ENCODE measurements at places on chromosomes 6 and 20.

GRCh38 chr20:50296450-50297375, 106.1 kb downstream of the CEBPB start:
- no peaks in the 10 kb centered on the region for H3K27me3 ChIP-seq
- DNase-seq, result no peak
- H3K4me3 ChIP-seq, result no peak overlapping the region
- no peak overlapping the region for H3K27ac ChIP-seq

GRCh38 chr20:20655883-20656282, 56.6 kb downstream of the RALGAPA2 start:
- H3K4me3 ChIP-seq, result no peak overlapping the region
- H3K27me3 ChIP-seq, result no peaks in the 10 kb centered on the region
- no peaks in the 10 kb centered on the region for H3K36me3 ChIP-seq
- no peak overlapping the region for H3K27ac ChIP-seq
- DNase-seq, result no peak

DNA sequence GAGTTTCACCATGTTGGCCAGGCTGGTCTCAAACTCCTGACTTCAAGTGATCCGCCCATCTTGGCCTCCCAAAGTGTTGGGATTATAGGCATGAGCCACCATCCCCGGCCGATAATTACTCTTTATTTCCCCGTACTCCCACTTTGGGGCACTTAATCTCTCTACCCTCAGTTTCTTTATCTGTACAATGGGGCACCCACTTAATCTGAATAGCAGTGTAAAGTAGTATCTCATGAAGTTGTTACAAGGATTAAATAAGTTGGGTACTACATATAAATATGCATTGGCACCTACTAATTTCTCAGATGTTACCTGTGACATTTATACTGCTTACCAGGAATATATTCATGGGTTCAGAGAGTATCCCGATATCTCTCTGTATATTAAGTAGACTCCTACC, 15.2 kb downstream of the GINM1 start:
- DNase-seq, result no peak
- no peaks in the 10 kb centered on the region for H3K27me3 ChIP-seq
- H3K27ac ChIP-seq, result no peak overlapping the region
- H3K36me3 ChIP-seq, result peaks cover 1% of the 10 kb centered on the region
- H3K4me1 ChIP-seq, result no peaks in the 10 kb centered on the region

DNA sequence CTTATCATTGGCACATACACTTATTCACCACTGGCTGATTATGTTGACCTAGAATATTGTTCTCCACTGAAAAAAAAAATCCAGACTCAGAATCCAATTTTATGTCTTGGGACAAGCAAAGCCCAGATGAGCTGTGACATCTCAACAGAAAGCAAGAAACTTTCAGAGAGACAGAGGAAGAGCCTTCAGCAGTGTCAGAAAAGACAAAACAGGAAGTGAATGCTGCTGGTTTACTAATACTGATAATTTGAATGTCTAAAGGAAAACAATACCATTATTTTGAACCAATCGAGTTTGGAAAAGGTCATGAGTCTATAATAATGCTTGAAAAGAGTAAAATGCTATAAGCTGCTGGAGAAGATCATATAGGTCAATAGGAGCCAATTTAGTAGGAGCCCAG, 179.8 kb upstream of the RIMS1 start:
- no peak overlapping the region for H3K27ac ChIP-seq
- H3K4me1 ChIP-seq, result no peaks in the 10 kb centered on the region
- no peak for DNase-seq
- no peaks in the 10 kb centered on the region for H3K27me3 ChIP-seq
- no peak overlapping the region for H3K4me3 ChIP-seq
- H3K36me3 ChIP-seq, result no peaks in the 10 kb centered on the region

DNA sequence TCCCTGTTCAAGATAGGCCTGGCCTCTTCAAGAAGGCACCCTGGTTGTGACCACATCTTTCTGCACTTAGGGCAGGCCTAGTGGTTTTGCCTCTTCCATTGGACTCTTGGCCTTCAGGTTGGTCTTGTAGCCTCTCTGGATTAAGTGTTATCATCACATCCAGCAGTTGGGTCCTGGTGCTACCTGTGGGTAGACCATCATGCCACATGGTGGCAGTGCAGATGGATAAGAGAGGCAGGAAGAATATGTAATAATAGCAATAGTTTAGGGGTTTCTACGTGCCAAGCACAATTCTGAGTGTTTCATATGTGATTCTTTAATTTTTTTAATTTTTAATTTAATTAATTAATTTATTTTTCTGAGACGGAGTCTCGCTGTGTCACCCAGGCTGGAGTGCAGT, 28.5 kb upstream of the SNRPB2 start:
- no peaks in the 10 kb centered on the region for H3K27me3 ChIP-seq
- no peaks in the 10 kb centered on the region for H3K4me1 ChIP-seq
- H3K27ac ChIP-seq, result no peak overlapping the region
- no peak overlapping the region for H3K4me3 ChIP-seq
- peak; percentile 60 for DNase-seq

DNA sequence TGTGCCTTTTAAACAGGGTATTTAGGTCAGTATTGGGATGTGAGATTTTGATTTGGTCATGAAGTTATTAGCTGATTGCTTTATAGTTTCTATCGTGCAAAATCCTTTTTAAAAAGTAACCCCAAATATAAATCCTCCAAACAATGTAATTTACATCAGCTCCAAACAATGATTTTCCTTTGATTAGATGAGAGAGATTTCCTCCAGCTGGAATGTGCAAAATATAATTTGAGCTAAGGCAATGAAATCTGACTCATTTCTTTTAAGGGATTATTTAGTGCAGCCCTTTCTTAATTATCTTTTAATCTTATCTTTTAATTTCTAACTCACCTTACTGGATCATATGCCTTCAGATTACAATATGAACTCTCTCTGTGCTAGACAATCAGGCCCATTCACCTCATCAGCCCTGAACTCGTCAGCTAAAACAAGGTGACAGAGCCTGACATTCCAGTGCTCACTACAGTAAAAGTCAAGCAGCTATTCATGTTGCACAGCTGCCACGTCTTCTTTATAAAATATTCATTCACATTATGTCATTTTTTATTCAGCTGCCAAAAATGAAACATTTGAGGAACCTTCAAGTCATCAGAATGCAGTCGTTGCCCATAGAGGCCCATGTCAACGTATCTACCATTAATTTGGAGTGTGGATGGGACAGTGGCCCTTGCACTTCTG, 440.1 kb downstream of the CBLN4 start:
- H3K4me3 ChIP-seq, result no peak overlapping the region
- H3K36me3 ChIP-seq, result no peaks in the 10 kb centered on the region
- no peaks in the 10 kb centered on the region for H3K27me3 ChIP-seq

- H3K27me3 ChIP-seq, result no peaks in the 10 kb centered on the region
- no peaks in the 10 kb centered on the region for H3K36me3 ChIP-seq
- no peak overlapping the region for H3K27ac ChIP-seq
- no peak overlapping the region for H3K4me3 ChIP-seq
- no peaks in the 10 kb centered on the region for H3K4me1 ChIP-seq
Observed at GRCh38 chr20:17882065-17882833, 86.3 kb downstream of the SNX5 start.

DNA sequence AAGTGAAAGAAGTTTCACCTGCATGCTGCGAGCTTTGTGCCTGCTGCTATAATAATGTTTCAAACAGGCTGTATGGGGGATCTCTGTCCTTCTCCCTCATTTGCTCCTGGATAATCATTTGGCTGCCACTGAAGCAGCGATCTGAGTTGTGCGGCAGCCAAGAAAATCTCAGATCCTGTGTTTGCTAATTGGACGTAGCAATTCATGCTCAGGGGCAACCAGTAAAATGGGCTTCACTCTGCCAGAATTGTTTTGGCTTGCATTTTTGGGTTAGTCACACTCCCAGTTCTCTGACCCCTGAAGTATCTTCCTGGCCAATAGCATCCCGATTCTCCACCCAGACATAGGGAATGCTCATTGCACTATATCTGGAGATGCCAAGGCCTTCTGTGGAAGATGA, 13.7 kb upstream of the STXBP5 start:
- no peak overlapping the region for H3K4me3 ChIP-seq
- H3K27me3 ChIP-seq, result no peaks in the 10 kb centered on the region
- H3K36me3 ChIP-seq, result no peaks in the 10 kb centered on the region
- no peaks in the 10 kb centered on the region for H3K4me1 ChIP-seq
- no peak overlapping the region for H3K27ac ChIP-seq

- H3K4me3 ChIP-seq, result no peak overlapping the region
- no peak for DNase-seq
- H3K27me3 ChIP-seq, result no peaks in the 10 kb centered on the region
- no peaks in the 10 kb centered on the region for H3K4me1 ChIP-seq
Observed at GRCh38 chr6:25154034-25154596, 125.1 kb upstream of the CARMIL1 start.

GRCh38 chr6:169984181-169985120, 233.0 kb downstream of the ERMARD start:
- H3K27me3 ChIP-seq, result no peaks in the 10 kb centered on the region
- no peak overlapping the region for H3K4me3 ChIP-seq
- no peaks in the 10 kb centered on the region for H3K4me1 ChIP-seq
- no peak overlapping the region for H3K27ac ChIP-seq
- no peak for DNase-seq

DNA sequence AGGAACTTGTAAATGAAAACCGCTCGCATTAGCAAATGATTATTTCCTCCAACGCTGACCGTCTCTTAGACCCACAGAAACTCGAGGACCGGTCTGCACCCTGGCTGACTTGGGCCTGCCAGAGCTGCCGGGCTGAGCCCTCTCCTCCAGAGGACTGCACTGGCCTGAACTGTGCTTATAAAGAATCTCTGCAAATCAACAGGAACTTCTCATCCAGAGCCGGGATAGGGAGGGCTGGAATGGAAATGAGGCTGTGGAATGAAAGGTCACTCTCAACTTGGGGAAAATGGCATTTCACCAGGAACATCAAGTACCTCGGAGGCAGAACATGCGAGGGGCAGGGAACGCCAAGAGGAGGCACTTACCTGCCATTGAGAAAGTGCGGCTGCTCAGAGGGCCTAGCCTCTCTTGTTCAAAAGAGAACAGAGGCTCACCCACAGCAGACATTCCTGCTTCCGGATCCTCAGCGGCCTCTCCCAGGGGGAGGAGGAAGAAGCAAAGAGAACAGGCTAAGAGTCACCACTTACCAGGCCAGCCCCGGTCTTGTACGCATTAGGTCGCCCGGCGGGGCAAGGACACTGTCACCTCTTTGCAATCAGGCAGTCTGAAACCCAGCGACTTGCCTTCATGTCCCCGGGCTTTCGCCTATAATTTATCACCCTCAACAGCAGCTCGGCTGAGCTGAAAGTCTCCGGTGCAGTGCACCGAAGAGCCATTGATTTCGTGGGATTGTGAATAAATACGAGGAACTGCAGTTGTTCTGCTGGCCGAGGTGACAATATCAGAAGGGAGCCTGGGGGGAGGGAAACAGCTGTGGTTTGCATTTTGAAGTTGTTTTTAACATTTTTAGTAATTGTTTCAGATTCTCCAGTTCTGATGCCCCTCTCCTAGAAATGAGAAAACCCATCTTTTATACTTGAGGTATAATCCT, 37.6 kb downstream of the ZMYND8 start:
- H3K27me3 ChIP-seq, result no peaks in the 10 kb centered on the region
- H3K4me3 ChIP-seq, result no peak overlapping the region
- H3K4me1 ChIP-seq, result peaks cover 45% of the 10 kb centered on the region
- H3K36me3 ChIP-seq, result no peaks in the 10 kb centered on the region

GRCh38 chr6:163226836-163227485, 187.6 kb upstream of the QKI start:
- no peak overlapping the region for H3K27ac ChIP-seq
- no peak for DNase-seq
- no peaks in the 10 kb centered on the region for H3K27me3 ChIP-seq
- no peaks in the 10 kb centered on the region for H3K36me3 ChIP-seq
- no peaks in the 10 kb centered on the region for H3K4me1 ChIP-seq

- H3K36me3 ChIP-seq, result no peaks in the 10 kb centered on the region
- peaks cover 2% of the 10 kb centered on the region for H3K27me3 ChIP-seq
- H3K27ac ChIP-seq, result no peak overlapping the region
- no peaks in the 10 kb centered on the region for H3K4me1 ChIP-seq
- DNase-seq, result no peak
Observed at GRCh38 chr6:146364816-146365594, 178.6 kb upstream of the RAB32 start.

DNA sequence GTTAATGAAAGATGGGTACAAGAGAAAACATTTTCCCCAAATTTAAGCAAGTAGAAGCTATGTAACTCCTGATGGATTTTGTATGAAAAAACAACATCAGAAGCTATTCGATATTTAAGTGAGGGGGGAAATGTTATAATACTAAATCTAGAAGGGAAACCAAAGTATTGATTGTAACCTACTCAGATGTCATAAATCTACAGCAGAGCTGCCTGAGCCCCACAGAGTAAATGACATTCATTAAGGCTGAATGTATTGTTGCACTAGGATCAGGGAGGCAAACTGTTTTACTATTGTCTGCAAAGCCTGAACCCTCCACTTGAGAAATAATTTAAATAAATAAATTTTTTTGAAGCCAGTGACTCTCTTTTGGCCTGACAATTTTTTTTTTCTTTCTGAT, 19.3 kb downstream of the ANKRD6 start:
- H3K27ac ChIP-seq, result no peak overlapping the region
- H3K27me3 ChIP-seq, result no peaks in the 10 kb centered on the region
- H3K36me3 ChIP-seq, result no peaks in the 10 kb centered on the region
- no peak overlapping the region for H3K4me3 ChIP-seq
- H3K4me1 ChIP-seq, result no peaks in the 10 kb centered on the region
- DNase-seq, result no peak

DNA sequence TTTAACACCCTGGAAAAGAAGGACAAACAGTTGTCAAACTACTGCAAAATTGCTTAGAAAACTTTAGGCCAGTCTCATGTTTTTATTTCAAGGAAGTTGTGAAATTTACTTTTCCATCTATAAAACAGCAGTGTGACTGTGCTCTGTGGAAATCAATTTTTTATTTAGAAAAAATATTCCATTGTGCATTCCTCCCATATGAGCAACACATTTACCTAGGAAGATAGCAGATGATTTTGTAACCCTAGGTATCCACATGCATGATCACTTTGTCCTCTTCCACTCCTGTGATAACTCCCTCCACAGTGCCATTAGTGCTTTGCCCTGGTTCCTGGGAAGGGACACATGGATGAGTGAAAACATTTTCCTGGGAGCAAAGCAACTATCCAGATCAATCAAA, 70.0 kb upstream of the SHLD1 start:
- no peaks in the 10 kb centered on the region for H3K36me3 ChIP-seq
- DNase-seq, result no peak
- no peaks in the 10 kb centered on the region for H3K4me1 ChIP-seq
- H3K27me3 ChIP-seq, result no peaks in the 10 kb centered on the region
- H3K4me3 ChIP-seq, result no peak overlapping the region

GRCh38 chr6:134539865-134540323, 222.0 kb upstream of the SGK1 start:
- peak; percentile 61 for DNase-seq
- no peak overlapping the region for H3K4me3 ChIP-seq
- H3K27me3 ChIP-seq, result no peaks in the 10 kb centered on the region
- no peaks in the 10 kb centered on the region for H3K4me1 ChIP-seq
- no peaks in the 10 kb centered on the region for H3K36me3 ChIP-seq
- H3K27ac ChIP-seq, result no peak overlapping the region

- DNase-seq, result peak; percentile 80
- H3K4me1 ChIP-seq, result no peaks in the 10 kb centered on the region
- peak overlapping the region; percentile 83 for H3K27ac ChIP-seq
- no peaks in the 10 kb centered on the region for H3K27me3 ChIP-seq
- no peaks in the 10 kb centered on the region for H3K36me3 ChIP-seq
Observed at GRCh38 chr6:27472182-27472616, 706 bp downstream of the ZNF184 start.

GRCh38 chr6:155341130-155341828, 27.0 kb upstream of the TFB1M start:
- H3K27me3 ChIP-seq, result no peaks in the 10 kb centered on the region
- no peak for DNase-seq
- no peak overlapping the region for H3K4me3 ChIP-seq
- H3K36me3 ChIP-seq, result no peaks in the 10 kb centered on the region
- H3K4me1 ChIP-seq, result no peaks in the 10 kb centered on the region

All from mesendoderm (in vitro differentiated cells).